ENCODE measurements at places on chromosomes 12 and 14. TPM values are rescaled to one million over a fixed set of nuclear protein-coding genes. Genes with fewer than 3 reads are reported as not detected.

GRCh38 chr14:88342980-88343379 lies 19.9 kb upstream of the KCNK10 start:
- no peak for DNase-seq

TPH2 gene
- not detected for polyA plus RNA-seq

GRCh38 chr12:94753036-94753679 lies 102.8 kb upstream of the TMCC3 start:
- no peak for DNase-seq

GRCh38 chr12:79366374-79366773 lies 324.4 kb downstream of the PAWR start:
- no peak for DNase-seq

PLEKHH1 gene
- 2.0 TPM for polyA plus RNA-seq

GRCh38 chr14:58362798-58363412 lies 32.8 kb upstream of the TOMM20L start:
- DNase-seq, result peak; percentile 3

GRCh38 chr12:30188602-30189326 lies 405.0 kb upstream of the TMTC1 start:
- DNase-seq, result peak; percentile 26

All from hindlimb muscle (tissue), 1 donor.